ENCODE measurements at places on chromosomes 5 and 9. TPM values are rescaled to one million over a fixed set of nuclear protein-coding genes. Genes with fewer than 3 reads are reported as not detected.

GRCh38 chr5:142823126-142823525, 52.9 kb downstream of the ARHGAP26 start:
- no peak overlapping the region for H3K4me3 ChIP-seq
- H3K27me3 ChIP-seq: no peaks in the 10 kb centered on the region
- no peaks in the 10 kb centered on the region for H3K36me3 ChIP-seq
- H3K4me1 ChIP-seq: peaks cover 3% of the 10 kb centered on the region

GRCh38 chr9:114107286-114108001, 8.4 kb upstream of the KIF12 start:
- no peak overlapping the region for H3K4me3 ChIP-seq
- no peaks in the 10 kb centered on the region for H3K4me1 ChIP-seq
- DNase-seq: no peak
- no peaks in the 10 kb centered on the region for H3K36me3 ChIP-seq
- H3K27ac ChIP-seq: no peak overlapping the region
- H3K27me3 ChIP-seq: no peaks in the 10 kb centered on the region

- H3K4me1 ChIP-seq: no peaks in the 10 kb centered on the region
- H3K36me3 ChIP-seq: no peaks in the 10 kb centered on the region
- no peak for DNase-seq
- H3K27me3 ChIP-seq: no peaks in the 10 kb centered on the region
- H3K27ac ChIP-seq: no peak overlapping the region
These were observed 36.6 kb downstream of the FAM240B start for GRCh38 chr9:38683336-38683735.

The SLC36A3 gene
- not detected for total RNA-seq

- H3K27me3 ChIP-seq: no peaks in the 10 kb centered on the region
- no peaks in the 10 kb centered on the region for H3K36me3 ChIP-seq
These were observed 13.5 kb upstream of the GNA14 start for GRCh38 chr9:77661566-77662085.

The RIOK2 gene
- total RNA-seq: 22.0 TPM

- no peak for DNase-seq
- H3K27me3 ChIP-seq: no peaks in the 10 kb centered on the region
- H3K27ac ChIP-seq: no peak overlapping the region
- H3K4me1 ChIP-seq: no peaks in the 10 kb centered on the region
- H3K4me3 ChIP-seq: no peak overlapping the region
These were observed 133.3 kb downstream of the BOD1 start for GRCh38 chr5:173483160-173483559.

- no peak for DNase-seq
- H3K36me3 ChIP-seq: no peaks in the 10 kb centered on the region
- H3K27ac ChIP-seq: no peak overlapping the region
These were observed 88.6 kb downstream of the NRG2 start for GRCh38 chr5:139954462-139954861.

The SERINC5 gene
- total RNA-seq: 15.5 TPM

- no peaks in the 10 kb centered on the region for H3K27me3 ChIP-seq
- no peak overlapping the region for H3K4me3 ChIP-seq
- no peak for DNase-seq
- H3K4me1 ChIP-seq: no peaks in the 10 kb centered on the region
- H3K36me3 ChIP-seq: no peaks in the 10 kb centered on the region
- no peak overlapping the region for H3K27ac ChIP-seq
These were observed 119.1 kb upstream of the PTGER4 start for GRCh38 chr5:40560474-40561110.

GRCh38 chr9:115964710-115965347, 188.8 kb upstream of the PAPPA start:
- H3K4me1 ChIP-seq: no peaks in the 10 kb centered on the region
- H3K36me3 ChIP-seq: no peaks in the 10 kb centered on the region
- H3K4me3 ChIP-seq: no peak overlapping the region

- no peaks in the 10 kb centered on the region for H3K36me3 ChIP-seq
- no peak overlapping the region for H3K27ac ChIP-seq
- no peaks in the 10 kb centered on the region for H3K27me3 ChIP-seq
- H3K4me1 ChIP-seq: no peaks in the 10 kb centered on the region
- no peak overlapping the region for H3K4me3 ChIP-seq
These were observed 2.0 kb downstream of the RGMB start for GRCh38 chr5:98775246-98776065.

DNA sequence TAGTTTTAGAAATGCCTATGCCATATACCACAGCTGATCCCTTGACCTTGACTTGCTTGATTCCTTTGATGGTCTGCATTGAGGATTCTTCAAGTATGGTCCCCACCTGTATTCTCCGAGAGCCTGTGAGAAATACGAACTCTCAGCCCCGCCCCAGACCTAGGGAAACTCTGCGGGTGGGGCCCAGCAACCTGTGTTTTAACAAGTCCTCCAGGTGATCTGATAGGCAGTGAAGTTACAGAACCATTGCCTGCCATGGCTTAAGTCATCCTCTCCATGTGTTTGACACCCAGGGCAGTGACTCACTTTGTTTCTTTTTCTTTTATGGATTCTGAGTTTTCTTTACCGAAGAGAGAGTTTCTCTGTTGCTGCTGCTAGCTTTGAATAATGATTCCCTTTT, 18.5 kb downstream of the FRMPD1 start:
- no peaks in the 10 kb centered on the region for H3K36me3 ChIP-seq
- no peaks in the 10 kb centered on the region for H3K4me1 ChIP-seq
- H3K27ac ChIP-seq: no peak overlapping the region
- H3K4me3 ChIP-seq: no peak overlapping the region
- H3K27me3 ChIP-seq: no peaks in the 10 kb centered on the region
- no peak for DNase-seq

- no peak overlapping the region for H3K27ac ChIP-seq
- peaks cover 7% of the 10 kb centered on the region for H3K36me3 ChIP-seq
- H3K4me3 ChIP-seq: no peak overlapping the region
These were observed 95.7 kb downstream of the LPAR1 start for GRCh38 chr9:110942522-110942921.

DNA sequence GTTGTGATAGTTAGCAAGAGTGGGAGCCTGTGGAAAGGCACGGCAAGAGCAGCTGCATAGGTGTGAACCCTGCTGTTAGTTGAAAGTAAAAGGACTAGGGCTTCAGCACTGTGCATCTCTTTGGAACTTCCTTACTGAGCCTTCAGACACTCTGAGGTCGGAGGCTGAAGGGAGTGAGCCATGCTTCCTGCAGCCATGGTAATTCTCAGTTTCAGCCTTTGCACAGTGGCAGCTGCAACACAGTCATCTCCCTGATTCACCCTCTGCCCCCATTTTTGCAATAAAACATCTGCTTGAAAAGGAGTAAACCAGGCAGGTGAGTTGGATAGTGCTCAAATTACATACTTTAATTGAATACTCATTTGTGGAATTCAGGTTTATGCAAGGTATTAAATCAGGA, 6.5 kb upstream of the TLE4 start:
- H3K27ac ChIP-seq: no peak overlapping the region
- no peak for DNase-seq
- no peak overlapping the region for H3K4me3 ChIP-seq
- H3K27me3 ChIP-seq: no peaks in the 10 kb centered on the region
- no peaks in the 10 kb centered on the region for H3K36me3 ChIP-seq

- H3K27me3 ChIP-seq: no peaks in the 10 kb centered on the region
- no peak overlapping the region for H3K27ac ChIP-seq
- H3K36me3 ChIP-seq: no peaks in the 10 kb centered on the region
- DNase-seq: no peak
These were observed 259.9 kb upstream of the RASA1 start for GRCh38 chr5:87007737-87008136.

DNA sequence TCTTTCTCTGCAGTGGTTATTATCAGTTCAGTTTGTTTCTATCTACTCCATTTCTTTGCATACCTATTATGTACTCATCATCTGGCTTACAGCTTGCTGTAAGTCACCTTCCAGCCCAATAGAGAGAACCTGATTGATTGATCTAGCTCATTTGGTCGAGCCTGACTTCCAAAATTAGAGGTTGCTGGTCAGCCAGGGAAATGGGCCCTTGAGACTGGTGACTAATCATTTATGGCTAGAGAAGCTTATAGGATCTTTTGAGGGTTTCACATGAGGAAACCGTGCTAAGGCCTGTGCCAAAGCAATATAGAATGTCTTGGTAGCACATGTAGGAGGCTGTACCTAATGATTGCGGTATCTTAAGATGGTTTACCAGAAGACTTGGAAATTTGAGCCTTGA, 5.8 kb downstream of the SREK1 start:
- no peak for DNase-seq
- H3K27ac ChIP-seq: no peak overlapping the region
- H3K36me3 ChIP-seq: no peaks in the 10 kb centered on the region

- H3K36me3 ChIP-seq: no peaks in the 10 kb centered on the region
- H3K27ac ChIP-seq: no peak overlapping the region
- H3K4me3 ChIP-seq: no peak overlapping the region
- H3K4me1 ChIP-seq: no peaks in the 10 kb centered on the region
These were observed 143.9 kb upstream of the DAP start for GRCh38 chr5:10904862-10905432.

- H3K4me3 ChIP-seq: no peak overlapping the region
- no peaks in the 10 kb centered on the region for H3K27me3 ChIP-seq
- no peak overlapping the region for H3K27ac ChIP-seq
These were observed 355.7 kb downstream of the ARHGEF28 start for GRCh38 chr5:73981704-73982103.

The GMCL2 gene
- not detected for total RNA-seq

DNA sequence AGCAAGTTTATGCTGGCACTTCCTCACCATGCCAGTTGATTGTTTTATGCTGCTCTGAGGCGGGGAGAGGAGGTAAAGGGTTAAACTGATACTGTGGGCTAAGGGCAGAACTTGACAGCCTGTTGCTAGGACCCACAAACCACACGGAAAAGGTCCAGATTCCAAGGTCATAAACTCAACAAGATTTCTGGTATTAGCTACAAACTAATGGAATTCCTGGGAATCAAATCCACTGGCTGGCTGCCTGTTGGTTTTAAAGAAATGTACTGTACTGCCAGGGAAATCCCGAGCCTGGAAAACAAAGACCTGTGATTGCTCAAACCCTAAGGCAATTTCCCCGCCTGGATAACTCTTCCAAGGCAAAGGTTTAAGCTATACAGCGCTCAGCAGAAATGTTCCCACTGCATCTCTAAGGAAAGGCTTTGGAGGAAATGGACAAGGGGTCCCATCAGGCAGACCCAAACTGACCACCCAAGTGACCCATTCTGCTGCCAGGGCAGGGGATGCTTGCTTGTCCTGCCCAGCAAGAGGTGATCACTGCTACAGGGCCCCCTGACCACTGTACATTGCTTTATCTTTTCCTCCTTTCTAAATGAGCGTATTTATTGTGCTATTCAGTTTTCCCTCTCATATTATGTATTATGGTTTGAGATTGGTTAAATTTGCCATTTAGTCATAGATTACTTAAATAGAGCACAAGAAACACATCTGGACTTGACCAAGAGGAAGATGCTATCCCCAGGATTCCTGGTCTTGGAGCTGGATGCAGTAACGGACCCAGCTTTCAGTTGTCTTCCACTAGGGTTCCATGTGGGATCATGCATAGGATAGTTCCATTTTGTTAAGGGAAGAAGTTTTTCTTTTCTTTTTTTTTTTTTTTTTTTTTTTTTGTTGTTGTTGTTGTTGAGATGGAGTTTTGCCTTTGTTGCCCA, 124.3 kb downstream of the SUSD1 start:
- H3K4me3 ChIP-seq: no peak overlapping the region
- DNase-seq: peak; percentile 71
- peaks cover 4% of the 10 kb centered on the region for H3K4me1 ChIP-seq
- H3K27me3 ChIP-seq: no peaks in the 10 kb centered on the region
- no peak overlapping the region for H3K27ac ChIP-seq

DNA sequence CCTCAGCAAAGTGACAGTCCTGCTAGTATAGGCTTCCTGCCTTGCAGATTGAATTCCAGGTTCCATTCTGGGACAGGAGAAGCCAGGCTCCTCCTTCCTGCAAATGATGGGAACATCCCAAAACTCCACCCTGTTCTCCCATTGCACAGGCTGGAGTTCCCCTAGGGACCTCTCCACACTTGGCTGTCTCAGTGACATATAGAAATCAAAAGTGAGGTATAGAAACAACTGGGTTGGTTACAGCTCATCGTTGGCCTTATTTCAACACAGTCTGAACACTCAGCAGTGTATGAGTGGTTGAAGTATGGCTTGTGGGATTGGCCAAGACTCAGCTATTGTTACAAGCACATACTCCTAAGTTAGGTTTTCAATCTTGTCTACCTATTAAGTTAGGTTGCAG, 157.8 kb upstream of the FTMT start:
- DNase-seq: no peak
- no peaks in the 10 kb centered on the region for H3K36me3 ChIP-seq
- H3K4me1 ChIP-seq: no peaks in the 10 kb centered on the region
- H3K27me3 ChIP-seq: no peaks in the 10 kb centered on the region
- no peak overlapping the region for H3K4me3 ChIP-seq

Data from aorta (tissue), 5 donors.